Esophagus squamous epithelium (tissue), 5 donors: ENCODE measurements at places on chromosomes 4 and X.

GRCh38 chrX:37783305-37783704 lies 3.4 kb downstream of the CYBB start:
- no peak for DNase-seq

- DNase-seq: no peak
Measured at GRCh38 chr4:134202166-134202956, 772 bp upstream of the PABPC4L start.

DNA sequence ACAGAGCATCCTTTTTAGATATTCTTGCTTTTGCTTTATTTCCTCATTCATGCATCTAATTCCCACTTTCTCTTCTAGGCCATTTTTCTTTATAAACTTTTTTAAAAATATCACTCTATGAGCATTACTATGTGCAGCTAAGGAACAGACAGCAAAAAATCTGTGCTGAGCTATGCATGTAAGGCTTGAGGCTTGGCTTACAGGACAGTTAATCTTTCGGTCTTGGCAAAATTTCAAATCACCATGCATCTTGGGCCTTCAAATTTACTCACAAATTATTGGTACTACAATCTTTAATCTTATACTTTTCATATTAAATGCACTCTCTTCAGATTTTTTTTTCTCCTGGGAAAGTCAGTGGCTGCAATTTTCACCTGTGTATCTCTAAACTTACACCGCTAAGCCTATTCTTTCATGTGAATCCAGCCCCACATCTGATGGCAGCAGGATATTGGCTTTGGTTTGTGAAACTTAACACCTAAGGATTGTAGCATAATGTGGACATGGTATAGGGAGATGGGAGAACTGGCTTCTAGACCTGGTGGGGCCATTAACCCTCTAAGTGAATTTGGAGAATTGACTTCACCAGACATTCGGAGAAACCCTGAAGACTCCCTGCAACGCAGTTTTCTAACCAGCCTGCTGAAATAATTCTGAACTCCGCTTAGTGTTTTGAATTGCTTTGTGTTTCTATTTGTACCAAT lies 278.3 kb downstream of the SPRY1 start:
- DNase-seq: no peak

GRCh38 chr4:159545556-159545955 lies 442.7 kb downstream of the RAPGEF2 start:
- DNase-seq: no peak

GRCh38 chr4:185374573-185374972 lies 21.2 kb downstream of the LRP2BP start:
- no peak for DNase-seq

DNA sequence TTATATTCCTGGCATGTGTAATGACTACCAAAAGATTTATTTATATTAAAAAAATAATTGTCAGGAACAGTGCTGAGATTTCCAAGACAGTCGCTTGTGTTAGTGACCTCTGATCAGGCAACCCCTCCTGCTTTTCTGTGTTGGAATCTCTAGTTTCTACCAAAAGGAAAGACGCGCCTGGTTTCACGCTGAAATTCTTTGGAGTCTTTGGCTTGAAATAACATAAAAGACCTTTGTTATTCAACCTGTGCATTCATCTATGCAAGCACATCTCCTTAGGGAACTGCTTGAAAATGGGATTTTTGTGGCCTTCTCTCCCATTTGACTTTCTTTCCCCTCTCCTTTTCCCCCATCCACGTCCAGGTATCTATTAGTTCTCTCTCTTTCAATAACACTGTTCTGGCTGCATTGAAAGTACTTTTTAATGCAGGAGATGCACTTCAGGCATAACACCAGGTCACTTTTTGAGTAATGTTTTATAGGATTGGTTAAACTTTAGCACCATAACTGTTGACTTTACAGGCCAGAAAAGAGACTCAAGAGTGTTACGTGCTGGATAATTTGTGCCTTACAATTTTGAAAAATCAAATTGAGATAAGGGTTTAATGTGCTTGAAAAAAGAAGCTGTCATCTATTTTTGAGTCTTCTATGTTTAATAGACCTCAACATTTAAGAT lies 172.7 kb downstream of the GPAT3 start:
- no peak for DNase-seq

- no peak for DNase-seq
Measured at GRCh38 chrX:70402721-70403120, 20.4 kb upstream of the GDPD2 start.

DNA sequence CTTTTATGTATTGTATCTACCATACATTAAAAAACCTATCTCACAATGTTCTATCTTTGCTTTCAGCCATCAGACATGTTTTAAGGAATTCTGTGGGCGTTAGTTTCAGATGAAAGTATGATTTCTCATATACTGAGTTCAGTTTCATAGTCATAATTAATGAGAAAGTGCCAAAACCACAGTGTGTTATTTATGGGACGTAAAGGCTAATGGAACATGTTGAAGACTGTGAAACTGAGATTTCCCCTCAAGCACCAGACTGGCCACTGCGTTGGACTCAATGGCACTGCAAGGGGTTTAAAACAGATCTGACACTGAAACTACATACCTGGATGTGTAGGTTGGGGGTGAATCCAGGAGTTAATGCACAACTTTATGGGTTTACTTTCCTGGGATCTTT lies 32.0 kb downstream of the F8 start:
- DNase-seq: no peak

DNA sequence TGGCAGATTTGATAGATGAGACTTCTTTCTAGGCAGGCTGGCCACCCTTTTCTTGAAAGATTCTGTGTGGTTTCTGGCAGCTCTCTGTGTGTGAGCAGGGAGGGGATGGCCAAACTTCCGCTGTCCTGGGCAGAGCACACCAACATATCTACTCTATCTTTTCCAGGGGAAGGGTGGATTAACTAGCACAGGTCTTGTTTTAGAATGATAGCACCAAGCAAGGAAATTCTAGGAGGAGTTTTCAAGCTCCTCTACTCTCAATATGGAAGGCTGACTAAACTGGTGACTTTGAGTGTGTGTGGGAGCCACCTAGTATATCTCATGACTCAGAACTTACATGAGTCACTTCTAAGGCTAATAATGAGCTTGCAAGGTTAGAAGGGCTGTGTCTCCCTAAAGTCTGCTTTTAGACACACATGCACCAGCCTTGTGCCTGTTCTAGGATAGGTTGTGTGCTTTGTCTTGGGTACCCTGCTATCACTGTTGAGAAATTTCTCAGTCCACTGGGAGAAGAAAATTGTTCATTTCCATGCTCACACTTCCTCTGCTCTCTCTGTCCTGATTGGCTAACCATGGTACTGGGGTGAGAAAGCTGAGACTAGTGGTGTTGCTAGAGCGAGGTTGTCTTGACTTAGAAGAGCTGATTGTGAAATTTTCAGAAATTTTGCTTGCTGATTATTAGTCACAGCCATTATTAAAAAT lies 72.9 kb downstream of the YIPF6 start:
- no peak for DNase-seq

- no peak for DNase-seq
Measured at GRCh38 chrX:130716781-130717413, 186.1 kb downstream of the ENOX2 start.

- DNase-seq: no peak
Measured at GRCh38 chr4:184666670-184667069, 17.1 kb downstream of the PRIMPOL start.

DNA sequence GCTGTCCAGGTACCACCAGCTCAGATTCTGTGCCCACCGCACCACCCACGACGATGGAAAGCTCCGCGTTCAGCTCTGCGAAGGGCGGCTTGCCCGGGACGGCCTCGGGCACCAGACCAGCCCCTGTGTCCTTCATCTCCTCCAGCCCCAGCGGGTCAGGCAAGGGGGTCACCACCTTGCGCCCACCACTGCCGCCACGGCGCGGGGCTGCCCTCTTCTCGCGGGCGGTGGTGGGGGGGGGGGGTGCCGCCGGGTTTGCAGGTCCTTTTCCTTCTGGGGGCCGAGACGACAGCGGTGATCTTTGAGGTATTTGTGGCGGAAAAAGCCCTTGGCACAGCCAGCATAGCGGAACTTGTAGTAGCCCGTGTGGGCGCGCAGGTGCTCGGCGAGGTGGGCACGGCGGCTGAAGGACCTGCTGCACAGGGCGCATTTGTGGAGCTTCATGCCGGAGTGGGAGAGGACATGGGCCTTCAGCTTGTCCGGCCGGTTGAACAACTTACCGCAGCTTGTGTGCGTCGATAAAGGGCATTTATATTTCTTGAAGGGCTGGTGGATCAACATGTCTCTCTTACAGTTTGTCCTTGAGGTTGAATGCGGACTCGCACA lies 50.9 kb downstream of the CFAP299 start:
- DNase-seq: no peak

DNA sequence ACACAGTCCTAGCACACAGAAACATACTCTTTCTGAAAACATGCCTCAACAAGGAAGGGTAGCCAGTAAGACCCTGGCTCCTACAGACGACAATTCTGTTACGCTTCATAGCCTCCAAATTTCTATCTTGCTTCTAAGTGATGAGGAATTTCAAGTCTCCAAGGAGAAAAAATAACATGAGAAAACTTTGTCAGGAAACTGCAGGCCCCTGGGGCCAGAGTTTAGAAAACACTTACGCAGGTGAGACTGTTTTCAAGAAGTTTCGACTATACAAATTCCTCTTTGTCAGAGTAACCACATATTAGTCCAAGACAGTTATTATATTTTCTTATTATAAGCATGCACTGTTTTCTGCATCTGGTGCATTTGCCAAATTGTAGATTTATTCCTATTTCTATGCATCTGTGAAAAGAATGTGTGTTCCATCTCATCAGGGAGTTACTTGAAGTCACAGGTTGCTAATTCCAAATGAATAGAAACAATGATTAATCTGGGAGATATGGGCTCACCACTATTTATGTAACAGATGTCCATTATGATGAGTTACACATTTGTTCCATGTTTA lies 30.3 kb upstream of the HCCS start:
- DNase-seq: no peak

DNA sequence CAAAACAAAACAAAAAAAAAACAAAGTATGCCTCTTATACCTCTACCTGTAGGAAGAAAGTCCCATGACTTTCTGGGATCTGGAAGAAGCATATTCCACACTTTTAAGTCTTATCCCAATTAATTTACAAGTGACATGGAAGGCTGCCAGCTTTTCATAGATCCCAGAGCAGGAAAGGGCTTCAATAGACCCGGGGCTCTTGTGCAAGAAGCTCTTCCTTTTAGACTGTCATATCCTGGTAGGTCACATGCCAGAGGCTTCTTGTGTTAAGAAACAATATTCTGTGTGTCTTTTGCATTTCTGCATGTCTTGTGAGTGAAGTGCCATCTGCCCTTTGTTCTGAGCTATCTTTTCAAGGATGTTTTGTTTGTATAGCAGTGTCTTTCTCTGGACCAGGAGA lies 84.4 kb upstream of the PHOX2B start:
- no peak for DNase-seq

DNA sequence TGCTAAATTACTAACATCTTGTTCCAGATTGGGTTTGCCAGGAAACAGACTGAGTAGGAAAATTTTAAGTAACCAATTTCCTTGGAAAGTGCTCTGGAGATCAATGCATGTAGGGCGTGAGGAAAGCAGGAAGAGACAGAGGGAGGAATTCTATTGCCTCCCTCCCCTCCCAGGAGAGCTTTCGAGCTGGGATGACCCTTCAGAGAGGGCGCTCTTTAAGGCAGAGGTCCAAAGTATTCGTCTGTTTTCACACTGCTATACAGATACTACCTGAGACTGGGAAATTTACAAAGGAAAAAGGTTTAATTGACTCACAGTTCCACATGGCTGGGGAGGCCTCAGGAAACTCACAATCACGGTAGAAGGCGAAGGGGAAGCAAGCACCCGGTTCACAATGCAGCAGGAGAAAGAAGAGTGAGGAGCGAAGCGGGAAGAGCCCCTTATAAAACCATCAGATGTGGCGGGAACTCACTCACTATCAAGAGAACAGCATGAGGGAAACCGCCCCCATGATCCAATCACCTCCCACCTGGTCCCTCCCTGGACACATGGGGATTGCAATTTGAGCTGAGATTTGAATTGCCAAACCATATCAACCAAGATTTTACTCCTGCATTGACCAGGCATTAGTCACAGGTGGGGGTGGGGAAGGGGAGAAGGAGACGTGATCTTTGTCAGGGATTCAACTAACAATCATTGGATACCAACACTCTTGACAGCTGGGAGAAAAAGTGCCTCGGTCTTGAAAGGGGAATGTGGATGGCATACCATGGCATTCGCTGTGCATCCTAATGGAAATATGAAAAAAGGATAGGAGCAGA lies 63.8 kb downstream of the SLITRK2 start:
- no peak for DNase-seq

- no peak for DNase-seq
Measured at GRCh38 chr4:10664408-10664807, 20.2 kb downstream of the CLNK start.

DNA sequence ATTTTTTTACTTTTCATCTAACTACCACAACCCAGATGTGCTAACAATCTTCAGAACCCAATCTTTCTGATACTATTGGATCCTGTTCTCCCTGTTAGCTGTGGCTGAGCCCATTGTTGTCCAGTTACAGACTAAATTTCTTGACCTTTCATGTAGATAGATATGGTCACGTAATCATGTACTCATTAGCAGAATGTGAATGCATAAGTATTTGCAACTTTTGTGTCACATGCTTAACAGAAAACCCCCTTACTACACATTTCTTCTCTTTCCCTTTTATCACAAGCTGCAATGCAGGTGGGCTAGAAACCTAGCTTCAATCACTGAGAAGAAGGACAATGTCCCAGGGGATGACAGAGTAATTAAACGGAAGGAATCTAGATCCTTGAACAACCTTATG lies 13.1 kb upstream of the FAM13A start:
- no peak for DNase-seq

GRCh38 chr4:138977524-138977923 lies 38.1 kb upstream of the NOCT start:
- DNase-seq: no peak

- DNase-seq: no peak
Measured at GRCh38 chrX:107450823-107451509, 1.5 kb downstream of the FRMPD3 start.

DNA sequence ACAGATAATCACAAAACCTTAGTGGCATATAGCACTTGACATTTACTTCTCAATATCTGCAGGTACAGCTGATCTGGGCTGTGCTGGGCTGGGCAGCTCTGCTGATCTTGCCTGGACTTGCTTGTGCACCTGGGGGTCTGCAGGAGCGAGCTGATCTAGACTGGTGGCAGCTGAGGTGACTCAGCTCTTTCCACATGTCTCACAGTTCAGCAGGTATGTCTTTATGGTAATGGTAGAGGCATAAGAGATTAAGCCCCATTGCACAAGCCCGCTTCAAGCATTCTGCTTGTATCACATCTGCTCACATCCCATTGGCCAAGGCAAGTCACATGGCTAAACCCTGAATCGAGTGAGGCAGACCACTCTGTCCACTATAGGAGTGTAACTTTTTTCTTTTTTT lies 506.7 kb downstream of the BCOR start:
- no peak for DNase-seq

DNA sequence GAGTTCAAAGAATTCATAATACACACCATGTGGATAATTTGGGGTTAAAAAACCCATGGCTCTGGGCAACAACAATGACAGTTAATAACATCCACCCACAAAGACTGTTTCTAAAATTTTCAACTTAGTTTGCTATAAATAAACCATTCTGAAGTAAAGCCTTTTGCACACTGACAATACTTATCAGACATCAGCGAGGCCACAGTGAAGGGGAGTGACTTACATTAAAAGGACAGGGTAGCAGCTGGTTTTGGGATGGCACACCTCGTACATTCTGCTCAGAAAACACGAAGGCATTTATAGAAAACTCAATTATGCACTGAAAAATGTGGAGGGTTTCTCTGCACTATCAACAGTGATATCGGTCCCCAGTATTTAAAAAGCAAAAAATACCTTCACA lies 4.9 kb upstream of the ASB11 start:
- no peak for DNase-seq

- no peak for DNase-seq
Measured at GRCh38 chrX:104391906-104392305, 137.2 kb upstream of the ESX1 start.

GRCh38 chr4:99205153-99205979 lies 13.7 kb downstream of the ADH6 start:
- no peak for DNase-seq
